A549 (cell line): ENCODE measurements at places on chromosomes 16 and 17.

DNA sequence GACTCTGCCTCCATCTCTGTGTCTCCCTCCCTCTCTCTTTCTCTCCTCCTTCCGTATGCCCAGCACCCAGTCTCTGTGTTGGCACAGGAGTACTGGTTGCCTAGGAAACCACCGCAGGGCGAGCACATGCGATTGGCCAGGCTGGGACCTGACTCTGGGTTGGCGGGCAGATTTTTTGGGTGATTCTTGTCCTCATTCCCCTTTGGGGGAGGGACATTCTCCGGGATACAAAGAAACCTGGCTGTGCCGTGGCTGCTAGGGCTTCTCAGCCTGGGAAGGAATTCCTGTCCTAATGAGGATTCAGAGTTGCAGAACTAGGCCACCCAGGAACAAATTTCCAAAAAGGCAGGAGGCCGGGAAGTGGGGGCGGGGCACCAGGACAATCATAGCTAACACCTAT lies 168.9 kb downstream of the SHISA9 start:
- no peak for DNase-seq

GRCh38 chr17:65595071-65595656 lies 33.7 kb upstream of the AXIN2 start:
- peak; percentile 38 for DNase-seq

DNA sequence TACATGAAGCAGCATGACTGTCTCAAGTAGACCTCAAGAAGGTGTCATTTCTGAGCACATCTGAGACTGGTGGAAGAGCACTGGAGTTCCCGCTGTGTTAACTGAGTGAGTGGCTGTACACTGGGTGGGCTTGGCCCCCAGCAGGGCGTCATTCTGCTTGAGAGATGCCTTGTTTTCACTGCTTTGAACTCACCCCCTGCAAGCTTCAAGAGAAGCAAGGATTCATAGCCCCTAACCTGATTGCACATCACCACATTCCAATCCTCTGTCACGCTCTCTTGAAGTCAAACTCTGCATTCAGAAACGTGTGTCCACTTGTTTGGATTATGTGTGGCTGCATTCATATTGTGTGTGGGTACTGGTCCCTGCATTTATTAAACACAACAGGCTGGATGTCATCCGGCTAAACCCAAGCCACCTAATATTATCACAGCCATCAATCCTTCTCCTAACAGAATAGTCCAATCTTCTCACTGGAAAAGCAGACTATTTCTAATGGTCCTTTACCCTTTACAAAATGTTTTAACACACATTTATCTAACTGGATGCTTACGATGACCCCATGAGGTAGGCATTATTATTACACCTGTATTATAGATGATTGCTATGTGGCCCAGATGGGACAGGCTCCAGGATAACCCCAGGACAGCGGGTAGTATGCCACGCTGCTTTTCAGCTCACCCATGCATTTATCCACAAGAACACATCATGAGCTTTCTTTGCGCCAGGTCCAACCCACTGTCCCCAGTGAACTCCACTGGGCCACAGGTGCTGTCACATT lies 76.3 kb downstream of the USP31 start:
- peak; percentile 25 for DNase-seq

DNA sequence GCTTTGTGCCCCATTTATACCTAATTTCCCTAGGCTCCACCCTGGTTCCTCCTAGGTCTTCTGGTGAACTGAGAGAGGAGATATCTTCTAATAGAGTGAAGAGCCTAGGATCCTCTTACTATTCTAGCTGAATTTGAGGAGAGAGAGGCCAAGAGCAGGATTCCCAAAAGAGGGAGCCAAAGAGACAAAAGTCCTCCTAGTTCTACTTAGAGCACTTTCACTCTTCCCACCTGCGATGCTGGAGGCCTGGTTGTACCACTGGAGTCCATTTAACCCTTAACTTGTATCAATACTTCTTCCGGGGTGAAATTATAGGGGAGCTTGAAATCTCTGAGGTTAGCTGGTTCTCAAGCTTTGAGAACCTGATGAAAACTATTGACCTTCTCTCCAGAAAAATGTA lies 3.4 kb upstream of the SSH2 start:
- no peak for DNase-seq

GRCh38 chr17:49571764-49572163 lies 3.9 kb upstream of the NXPH3 start:
- DNase-seq, result no peak

- DNase-seq, result peak; percentile 94
Measured at GRCh38 chr17:45092911-45093430, 31.9 kb downstream of the NMT1 start.

DNA sequence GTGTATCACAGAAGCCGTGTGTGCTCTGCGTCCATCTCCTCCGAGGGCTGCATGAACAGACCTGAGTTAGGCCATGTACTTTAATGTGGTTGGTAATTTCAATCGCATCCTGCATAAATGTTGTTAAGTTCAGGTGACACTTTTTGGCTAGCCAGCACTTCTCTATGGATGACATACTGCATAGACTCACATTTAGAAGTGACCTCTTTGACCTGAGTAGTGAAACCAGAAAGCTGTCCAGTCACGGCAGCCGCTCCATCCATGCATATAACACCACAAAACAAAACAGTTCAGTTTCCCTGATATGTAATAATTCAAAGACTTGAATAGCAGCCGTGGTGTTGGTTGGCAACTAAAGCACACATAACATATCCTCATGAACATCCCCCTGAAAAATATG lies 94.1 kb downstream of the CYTH1 start:
- DNase-seq, result no peak

- no peak for DNase-seq
Measured at GRCh38 chr17:50758989-50759544, 8.3 kb downstream of the ANKRD40CL start.

- no peak for DNase-seq
Measured at GRCh38 chr16:8808613-8809353, 11.1 kb downstream of the PMM2 start.

DNA sequence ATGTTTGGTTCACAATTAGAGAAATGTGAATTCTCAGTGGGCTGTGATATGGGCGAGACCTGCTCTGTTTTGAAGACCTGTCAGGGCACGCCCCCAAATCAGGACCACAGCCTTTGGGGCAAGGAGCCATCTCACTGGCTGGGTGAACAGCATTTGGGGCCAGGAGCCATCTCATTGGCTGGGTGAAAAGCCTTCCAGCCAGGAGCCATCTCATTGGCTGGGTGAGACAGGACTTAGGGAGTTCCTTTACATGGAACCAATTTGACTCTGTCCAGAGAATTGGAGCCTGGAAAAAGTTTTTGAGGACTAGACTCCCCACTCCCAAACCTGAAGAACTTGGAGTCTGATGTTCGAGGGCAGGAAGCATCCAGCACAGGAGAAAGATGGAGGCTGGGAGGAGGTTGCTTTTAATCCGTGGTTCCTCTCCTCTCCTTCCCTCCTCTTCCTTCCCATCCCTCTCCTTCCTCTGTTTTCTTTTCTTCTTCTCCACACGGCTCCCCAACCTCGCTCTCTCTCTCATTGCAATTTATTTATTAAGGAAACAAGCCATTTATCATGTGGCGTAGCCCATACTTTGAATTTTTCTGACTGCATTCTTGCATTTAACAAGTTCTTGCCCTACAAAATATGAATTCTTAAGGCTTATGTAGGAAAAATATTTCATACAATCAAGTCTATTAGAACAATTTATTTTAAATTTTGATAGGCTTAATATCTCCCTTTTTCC lies 19.7 kb downstream of the FOXL1 start:
- DNase-seq, result no peak

DNA sequence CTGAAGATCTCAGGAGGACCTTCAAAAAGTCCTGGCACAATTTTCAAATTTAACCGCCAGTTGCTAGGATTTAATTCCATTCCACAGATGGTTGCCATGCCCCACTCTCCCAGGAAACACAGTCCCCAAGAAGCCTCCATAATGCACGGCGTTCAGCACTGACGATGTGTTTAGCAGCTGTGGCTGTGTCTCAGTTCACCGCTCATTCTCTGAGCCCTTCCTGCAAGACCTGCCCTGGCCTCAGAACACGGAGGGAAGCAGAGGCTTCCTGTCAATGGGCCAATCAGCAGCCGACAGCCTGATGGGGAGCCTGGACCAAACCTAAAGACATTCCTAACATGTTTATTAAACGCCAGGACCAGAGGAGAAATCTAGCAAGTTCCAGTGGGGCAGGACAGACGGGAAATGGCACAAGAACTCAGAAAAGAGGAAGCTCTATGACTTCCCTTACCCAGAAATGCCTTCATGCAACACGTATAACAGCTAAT lies 4.9 kb downstream of the MYLK3 start:
- no peak for DNase-seq

DNA sequence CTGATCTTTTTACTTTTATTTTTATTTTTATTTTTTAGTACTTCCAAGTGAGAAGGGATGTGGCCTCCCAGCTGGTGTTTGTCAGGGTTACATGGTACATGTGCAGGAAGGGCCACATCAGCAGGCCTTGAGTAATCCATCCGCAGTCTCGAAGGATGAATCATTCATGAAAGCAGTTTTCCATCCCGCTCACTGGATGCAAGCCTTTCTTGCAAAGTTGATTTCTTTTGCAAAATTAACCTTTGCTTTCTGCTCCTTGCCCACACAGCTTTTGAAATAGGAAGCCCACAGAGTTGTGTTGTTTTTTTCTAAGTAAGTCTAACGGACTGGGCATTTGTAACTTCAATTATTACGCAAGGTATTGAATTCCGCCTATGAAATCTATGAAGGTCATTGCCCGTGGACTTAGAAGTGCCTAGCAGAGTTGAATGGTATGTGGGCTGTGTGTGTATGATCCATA lies 157.4 kb downstream of the PRKCA start:
- peak; percentile 94 for DNase-seq

GRCh38 chr17:57612202-57613071 lies 132.7 kb downstream of the CCDC182 start:
- no peak for DNase-seq

GRCh38 chr17:29568331-29569244 lies at the start of gene TP53I13:
TP53I13 (plus strand) TSS chr17:29568701; CDS start chr17:29568759, 58 bp downstream.
- DNase-seq, result peak; percentile 90

GRCh38 chr17:48563385-48563838 lies 14.7 kb downstream of the HOXB4 start:
- DNase-seq, result no peak
